Mammary epithelial cell (primary cell): ENCODE measurements at places on chromosomes 5 and 9. TPM values are rescaled to one million over a fixed set of nuclear protein-coding genes. Genes with fewer than 3 reads are reported as not detected.

GRCh38 chr9:114484854-114485443 lies 20.3 kb downstream of the WHRN start:
- DNase-seq: peak; percentile 90

- DNase-seq: no peak
Measured at GRCh38 chr9:75852746-75853145, 37.7 kb upstream of the PCSK5 start.

KCNV2 gene
- total RNA-seq: not detected

- DNase-seq: no peak
Measured at GRCh38 chr5:103177543-103177942, 57.4 kb downstream of the PPIP5K2 start.

GRCh38 chr9:99235926-99236634 lies 14.0 kb downstream of the SEC61B start:
- no peak for DNase-seq

- no peak for DNase-seq
Measured at GRCh38 chr5:131943916-131944315, 1.5 kb downstream of the MEIKIN start.

FBXO4 gene
- 8.8 and 9.7 TPM in 2 replicates for total RNA-seq

SCGB3A2 gene
- not detected in 2 replicates for total RNA-seq

GRCh38 chr9:76729980-76730737 lies 34.1 kb upstream of the PCA3 start:
- no peak for DNase-seq

SPINK7 gene
- total RNA-seq: not detected in 2 replicates

GRCh38 chr5:158135682-158136179 lies 276.8 kb upstream of the CLINT1 start:
- DNase-seq: no peak

ENTREP1 gene
- 5.0 and 6.2 TPM in 2 replicates for total RNA-seq

DNA sequence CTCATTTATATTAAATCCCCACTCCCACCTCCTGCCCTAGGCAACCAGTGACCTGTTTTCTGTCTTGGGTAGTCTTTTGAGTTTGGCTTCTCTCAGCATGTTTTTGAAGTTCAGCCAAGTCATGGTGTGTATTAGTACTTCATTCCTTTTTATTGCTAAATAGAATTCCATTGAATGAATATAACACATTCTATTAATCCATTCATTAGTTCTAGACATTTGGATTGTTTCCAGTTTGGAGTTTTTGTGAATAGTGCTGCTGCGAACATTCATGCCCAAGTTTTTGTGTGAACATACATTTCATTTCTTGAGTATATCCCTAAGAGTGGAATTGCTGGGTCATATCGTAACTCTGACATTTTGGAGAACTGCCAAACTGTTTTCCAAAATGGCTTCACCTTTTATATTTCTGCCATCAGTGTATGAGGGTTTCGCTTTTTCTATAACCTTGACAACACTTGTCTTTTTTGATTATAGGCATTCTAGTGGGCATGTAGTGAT lies 2.7 kb downstream of the ZNF346 start:
- no peak for DNase-seq

DNA sequence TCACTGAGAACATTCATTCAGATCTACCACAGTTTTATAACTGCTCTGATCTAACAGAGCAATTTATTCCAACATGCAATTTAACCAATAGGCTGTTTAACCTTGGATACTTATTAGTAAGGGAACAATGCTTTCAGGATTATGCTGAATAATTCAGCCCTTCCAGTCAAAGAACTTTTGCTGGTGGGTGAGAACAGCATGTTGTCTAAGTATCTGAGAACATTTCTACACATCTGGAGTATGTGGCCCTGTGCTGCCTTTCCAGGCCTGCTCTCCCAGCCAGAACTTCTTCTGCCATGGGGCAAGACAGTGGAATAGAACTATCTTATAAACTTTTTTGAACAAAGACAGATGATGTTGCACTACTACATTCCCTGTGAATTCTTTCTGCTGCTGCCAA lies 55.8 kb downstream of the NFIB start:
- no peak for DNase-seq

GRCh38 chr9:16970321-16970720 lies 99.9 kb upstream of the BNC2 start:
- DNase-seq: no peak
